ENCODE measurements at places on chromosomes 2 and 18.
A peak's percentile ranks its signal among the peaks of the same experiment; 100 is the strongest.

DNA sequence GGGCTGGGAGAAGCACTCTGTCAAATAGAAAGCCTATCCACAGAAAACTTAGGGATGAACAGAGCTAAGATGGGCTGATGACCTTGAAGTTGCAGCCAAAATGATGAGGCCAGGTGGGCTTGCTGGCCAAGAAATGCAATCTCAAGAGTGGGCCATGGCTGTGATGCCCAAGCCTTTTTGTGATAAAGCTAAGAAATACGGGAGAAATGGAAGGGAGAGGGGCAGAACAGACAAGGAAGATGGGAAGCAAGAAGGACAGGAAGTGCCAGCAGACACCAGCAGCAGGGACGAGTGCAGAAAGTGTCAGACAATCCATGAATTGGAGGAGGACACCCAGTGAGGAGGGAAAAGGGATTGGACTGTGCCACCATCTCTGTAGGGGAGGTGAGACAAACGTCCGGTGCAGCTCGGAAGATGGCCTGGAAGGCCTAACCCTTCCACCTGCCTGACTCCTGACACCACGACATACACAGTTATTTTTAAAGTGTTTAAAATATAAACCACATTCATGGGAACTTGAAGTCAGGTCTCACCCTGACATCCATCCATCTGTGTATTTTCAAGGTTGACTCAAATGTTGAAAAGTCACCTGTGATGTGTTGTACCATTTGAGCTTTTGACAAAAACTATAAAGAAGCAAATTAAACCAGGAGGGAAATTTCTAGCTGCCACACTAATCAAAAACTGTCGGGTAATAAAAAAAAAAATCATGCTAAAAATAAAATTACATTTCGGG lies 105.5 kb downstream of the BCL2 start:
- DNase-seq, result no peak

- no peak for DNase-seq
These were observed 270.0 kb downstream of the CTNNA2 start for GRCh38 chr2:79782576-79783452.

DNA sequence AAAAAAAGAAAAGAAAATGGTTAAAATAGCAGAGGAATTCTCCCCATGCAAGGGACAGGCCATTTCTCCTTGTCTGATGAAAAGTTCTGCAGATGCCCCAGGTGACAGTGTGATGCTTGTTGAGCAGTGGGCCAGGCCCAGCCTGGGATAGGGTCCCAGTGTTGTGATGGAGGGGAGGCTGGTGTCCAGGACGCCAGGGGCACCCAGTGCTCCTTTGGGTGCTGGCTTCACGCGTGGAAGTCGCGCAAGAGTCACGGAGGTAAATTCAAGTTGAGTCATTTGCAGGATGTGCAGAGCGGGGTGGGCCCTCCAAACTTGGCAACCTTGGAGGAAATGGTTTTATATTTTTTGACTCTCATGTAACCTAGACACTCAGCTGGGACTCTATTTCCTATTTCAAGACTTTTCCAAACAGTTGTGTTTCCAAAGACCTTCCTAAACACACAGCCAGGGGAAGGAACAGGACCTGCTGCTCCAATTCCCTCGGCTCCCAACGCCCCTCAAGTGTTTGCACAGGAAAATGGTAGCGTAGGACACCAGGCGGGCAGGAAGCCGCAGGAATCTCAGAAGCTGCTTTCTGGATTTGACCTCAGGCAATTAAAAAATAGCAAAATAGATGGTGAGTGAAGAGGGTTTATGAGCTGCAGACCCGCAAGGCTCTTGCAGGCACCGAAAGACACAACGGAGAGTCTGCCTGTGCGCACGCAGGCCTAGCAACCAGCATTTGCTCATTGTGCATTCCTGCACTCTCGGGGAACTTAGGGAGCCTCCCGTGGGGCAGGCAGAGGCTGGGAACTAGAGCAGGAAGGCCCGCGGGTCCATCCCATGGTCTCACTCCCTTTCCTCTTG lies 107.1 kb upstream of the ODC1 start:
- peak; percentile 62 for DNase-seq

- DNase-seq, result no peak
These were observed 19.6 kb downstream of the CHN1 start for GRCh38 chr2:174985614-174986013.

DNA sequence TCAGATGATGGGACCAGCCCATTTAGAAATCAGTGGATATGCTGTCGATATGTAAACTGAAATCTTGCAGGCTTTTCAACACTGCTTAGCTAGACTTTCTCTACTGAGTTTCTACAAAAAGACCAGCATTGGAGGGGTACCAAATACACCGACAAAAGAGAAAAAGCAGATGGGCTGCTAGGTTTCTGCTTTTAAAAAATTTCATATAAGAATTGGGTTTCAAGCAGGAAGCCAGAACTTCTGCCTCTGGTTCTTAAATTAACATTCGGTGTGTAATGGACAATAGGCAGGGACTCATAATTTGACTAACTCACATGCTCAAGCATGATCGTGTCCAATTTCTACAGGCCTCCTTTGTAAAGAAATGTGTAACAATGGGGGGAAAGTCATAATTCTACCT lies 3.1 kb downstream of the ARL4C start:
- no peak for DNase-seq

Measured in chondrocyte (in vitro differentiated cells).